Activated CD8-positive, alpha-beta memory T cell treated with anti-CD3 and anti-CD28 coated beads for 4 hours (primary cell): ENCODE measurements at places on chromosomes 4 and X.

DNA sequence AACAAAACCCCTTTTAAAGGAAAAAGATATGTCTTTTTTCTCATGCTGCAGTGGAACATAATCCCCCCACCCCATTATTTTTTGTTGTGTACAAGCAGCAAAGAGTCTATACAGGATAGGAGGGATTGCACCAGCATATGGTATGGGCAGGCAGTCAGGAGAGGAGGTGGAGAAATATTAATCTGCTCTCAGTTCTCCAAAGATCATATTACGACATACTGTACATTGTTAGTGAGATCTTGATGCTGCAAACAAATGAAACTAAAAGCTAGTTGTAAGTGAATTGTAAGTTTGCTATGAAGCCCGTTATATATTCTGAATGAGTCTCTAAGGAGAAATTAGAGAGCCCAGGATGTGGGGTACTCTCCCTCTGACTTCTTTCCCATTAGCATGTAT, 75.3 kb downstream of the RAPGEF2 start:
- no peak for DNase-seq

GRCh38 chr4:108355186-108355901, 186.6 kb upstream of the LEF1 start:
- no peak for DNase-seq

- no peak for DNase-seq
Measured at GRCh38 chr4:177239477-177239876, 70.2 kb upstream of the NEIL3 start.

DNA sequence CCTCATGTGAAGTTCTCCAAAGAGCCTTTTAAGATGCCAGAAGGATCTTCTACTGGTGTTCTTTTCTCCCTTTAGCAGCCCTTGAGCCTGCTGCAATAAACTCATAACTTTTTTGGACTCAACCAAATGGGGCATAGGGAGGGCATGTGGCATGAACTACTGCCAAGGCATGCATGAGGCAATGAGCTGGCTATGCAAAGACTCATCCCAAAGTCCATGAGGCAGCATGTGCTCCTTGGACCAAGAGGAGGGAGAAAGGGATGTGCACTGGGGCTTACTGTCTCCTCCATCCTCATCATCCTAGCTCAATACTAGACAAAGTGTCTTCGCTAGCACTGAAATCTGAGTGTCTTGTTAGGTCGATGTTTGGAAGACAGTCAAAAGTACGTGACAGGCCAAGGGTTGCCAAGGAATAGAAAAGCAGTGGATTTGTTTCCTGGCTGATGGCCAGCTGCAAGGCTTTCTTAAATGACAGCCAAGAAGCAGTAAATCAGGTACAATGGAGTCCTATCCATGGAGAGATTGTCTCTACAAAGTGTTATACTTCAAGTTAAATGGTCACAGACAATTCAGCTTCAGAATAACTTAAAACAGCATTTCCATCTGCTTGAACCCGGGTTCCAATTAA, 44.5 kb upstream of the ATXN3L start:
- no peak for DNase-seq

DNA sequence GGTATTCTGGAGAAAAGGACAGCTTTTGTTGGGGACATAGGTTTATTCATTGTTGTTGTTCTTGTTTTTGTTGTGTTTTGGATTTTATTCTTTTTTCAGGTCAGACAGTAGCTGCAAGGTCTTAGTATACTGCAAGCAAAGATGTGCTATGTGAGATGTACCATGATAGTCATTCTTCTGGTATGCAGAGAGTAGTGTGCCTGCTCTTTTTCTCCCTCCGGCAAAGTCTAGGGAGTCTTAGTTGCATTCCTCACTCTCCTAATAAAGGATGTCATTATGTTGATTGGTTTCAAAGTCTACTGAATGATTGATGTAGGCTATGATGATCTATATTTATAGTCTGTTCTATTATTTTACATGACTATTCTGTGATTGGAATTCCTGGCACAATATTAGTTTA, 119.9 kb upstream of the POF1B start:
- DNase-seq, result no peak

GRCh38 chr4:73606465-73606974, 13.7 kb downstream of the RASSF6 start:
- no peak for DNase-seq

- DNase-seq, result no peak
Measured at GRCh38 chr4:7266525-7267292, 74.4 kb downstream of the SORCS2 start.

DNA sequence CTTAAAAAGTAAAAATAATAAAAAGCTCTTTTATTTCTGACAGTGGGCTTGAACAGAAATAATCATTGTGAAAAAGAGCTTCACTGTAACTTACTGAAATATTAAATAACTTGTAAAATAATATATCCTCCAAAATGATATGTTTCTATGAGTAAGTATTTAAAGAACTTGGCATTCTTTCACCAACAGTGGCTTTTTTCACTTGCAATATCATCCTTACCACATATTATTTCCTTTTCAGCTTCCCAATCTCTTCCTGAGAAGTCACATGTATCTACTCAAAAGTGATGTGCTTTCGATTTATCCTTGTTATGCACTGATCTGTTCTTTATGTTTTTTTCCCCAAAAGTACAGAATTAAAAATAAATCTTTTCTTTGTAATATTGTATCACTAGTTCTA, 2.2 kb upstream of the PCDH18 start:
- no peak for DNase-seq

GRCh38 chr4:101033986-101034385, 313.3 kb downstream of the PPP3CA start:
- no peak for DNase-seq

DNA sequence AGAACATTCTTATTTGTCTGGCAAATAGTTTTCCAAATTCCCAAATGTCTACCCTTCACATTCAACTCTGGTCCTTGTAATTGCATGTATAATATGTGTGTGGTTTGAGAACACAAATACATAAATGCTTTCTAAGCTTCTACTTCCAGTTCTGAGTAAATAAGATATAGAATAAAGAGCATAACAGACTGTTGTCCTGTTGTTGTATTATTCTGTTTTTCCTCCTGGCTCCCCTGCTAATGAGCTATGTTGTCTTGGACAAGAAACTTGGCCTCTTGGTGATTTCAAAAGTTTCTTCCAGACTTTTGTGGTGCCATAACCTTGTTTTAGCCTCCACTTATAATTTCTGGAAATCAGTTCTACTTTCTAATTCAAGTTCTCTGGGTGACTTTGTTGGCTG, 75.3 kb upstream of the USP38 start:
- DNase-seq, result no peak

DNA sequence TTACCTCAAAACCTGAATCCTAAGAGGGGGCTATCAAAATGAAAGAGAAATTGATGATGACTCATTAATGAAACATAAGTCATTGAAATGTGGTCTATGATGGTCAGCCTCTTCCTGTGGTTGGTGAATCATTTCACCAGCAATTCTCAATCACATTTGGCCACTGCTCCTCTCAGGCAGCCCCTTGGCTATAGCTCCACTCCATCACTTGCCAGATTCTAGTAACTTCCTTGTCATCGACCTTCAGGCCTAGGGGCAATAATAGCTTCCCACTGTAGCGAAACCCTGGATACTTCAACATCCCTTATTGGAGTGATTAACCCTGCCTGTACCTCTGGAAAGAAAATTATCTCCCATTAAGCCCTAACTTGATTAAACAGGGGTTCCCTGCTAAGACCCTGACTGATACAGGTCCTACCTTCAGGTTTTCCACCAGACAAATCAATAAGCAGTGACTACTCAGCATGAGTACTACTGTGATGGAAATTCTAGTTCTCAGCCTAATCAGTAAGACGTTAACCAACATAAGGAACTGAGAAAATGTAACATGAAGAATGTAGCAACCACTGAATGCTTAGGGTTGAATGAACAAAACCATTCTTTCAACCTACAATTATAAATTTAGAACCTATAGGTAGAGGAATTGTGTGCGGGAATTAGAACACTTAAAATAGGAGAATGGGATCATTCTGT, 30.4 kb downstream of the ADH7 start:
- DNase-seq, result no peak

DNA sequence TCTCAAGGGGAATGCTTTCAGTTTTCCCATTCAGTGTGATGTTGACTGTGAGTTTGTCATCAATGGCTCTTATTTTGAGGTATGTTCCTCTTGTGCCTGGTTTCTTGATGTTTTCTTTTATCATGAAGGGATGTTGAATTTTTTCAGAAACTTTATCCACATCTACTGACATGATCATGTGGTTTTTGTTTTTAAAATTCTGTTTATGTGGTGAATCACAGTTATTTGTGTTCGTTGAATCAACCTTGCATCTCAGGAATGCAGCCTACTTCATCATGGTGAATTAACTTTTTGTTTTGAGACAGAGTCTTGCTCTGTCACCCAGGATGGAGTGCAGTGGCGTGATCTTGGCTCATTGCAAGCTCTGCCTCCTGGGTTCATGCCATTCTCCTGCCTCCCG, 263.1 kb upstream of the KLF3 start:
- no peak for DNase-seq

DNA sequence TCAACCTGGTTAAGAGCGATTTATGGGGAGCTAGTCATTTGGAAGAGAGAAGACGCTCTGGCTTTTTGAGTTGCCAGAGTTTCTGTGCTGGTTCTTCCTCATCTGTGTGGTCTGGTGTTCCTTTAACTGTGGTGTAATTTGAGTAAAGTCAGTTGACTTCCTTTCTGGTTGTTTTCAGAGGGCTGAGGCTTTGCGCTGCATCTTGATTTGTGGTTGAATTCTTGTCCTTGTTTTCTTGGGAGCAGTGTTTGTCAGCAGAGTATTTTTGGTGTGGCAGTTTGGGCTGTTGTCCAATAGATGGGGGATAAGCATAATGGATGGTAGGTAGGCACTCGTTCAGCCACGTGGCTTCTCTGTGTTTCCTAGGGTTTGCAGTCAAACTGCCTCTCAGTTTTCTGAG, 2143.2 kb upstream of the TENM3 start:
- DNase-seq, result no peak

- no peak for DNase-seq
Measured at GRCh38 chr4:2048831-2049230, 10.3 kb upstream of the NAT8L start.

DNA sequence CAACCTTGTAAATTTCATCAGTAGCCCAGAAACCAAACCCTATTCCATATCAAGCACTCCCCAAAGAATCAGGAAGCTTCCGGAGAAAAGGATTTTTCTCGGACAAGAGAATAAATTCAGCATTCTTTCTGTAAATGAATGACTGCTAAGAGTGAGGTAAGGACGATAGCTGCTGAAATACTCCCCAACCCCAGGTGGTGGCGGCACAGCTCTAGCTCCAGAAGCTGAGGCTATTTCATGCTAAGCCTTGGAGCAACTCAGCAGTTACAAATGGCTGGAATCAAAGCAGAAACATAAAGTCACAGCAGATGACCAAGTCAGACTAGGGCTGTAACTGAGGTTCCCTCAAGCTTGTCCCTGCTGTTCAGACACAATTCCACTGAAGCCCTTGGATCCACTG, 13.9 kb upstream of the PCDH19 start:
- no peak for DNase-seq

DNA sequence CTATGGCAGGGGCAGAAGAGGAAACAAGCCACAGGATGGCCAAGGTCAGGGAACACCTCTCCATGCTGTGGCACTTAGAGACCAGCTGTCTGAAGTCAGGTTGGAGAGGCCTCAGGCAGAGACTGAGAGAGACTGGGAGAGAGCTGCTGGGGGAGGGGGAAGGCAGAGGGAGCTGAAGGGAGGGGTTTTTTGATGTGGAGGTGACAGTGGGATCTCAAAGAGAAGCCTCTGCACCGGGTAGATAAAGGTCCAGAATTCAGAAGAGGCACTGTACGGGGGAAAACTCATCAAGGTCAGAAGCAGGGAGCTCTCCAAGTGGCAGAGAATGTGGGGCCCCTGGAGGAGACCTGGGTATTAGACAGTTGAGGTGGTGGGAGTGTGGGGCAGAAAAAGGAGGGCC, 41.6 kb upstream of the HMGB3 start:
- no peak for DNase-seq

- no peak for DNase-seq
Measured at GRCh38 chr4:41324861-41325260, 68.1 kb downstream of the UCHL1 start.

DNA sequence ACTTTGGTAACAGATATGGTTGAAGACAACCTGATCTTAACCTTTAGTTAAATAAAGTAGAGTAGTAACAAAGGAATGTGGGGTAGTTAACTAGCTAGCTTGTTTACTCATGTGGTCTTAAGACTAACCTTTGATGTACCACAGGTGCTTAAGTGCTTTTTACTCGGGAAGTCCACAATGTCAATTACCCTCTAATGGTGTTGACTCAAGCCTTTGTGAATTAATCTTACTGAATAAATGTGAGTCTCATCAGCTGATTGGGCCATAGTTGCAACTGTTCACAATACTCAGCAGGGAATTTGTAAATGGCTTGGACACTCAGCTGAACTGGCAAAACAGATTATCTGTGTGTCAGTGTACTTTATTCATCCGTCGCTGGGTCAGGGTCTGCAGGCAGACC, 119.0 kb upstream of the UGT8 start:
- DNase-seq, result no peak

DNA sequence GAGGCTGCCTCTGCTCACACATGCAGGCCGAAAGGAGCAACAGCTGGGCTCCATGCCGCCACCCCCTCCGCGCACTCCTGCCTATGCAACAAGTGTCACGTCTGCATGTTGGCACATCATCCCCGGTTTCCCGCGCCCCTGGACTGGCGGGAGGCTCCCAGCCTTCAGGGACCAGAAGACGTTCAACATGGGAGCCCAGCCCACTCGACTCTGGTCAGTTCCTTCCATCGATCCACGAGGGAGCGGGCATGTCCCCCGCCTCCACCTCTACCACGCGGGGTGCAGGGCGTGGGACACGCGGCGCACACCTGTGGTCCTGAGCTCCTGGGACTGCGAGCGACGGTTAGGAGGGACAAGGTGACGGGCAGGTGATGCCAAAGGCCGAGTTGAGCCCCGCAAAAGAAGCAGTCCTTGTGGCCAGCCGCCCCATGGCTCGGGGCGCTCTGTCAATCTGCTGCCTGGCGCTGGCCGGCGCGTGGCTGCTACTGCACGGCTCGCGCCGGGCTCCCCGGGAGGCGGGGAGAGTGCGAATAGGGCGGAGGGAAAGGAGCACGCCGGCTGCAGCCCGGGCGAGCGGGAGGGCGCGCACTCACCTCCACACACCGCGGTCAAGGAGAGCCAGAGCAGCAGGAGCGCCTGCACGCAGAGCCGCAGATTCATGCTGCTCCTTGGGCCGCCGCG, 645 bp downstream of the APLN start:
- DNase-seq, result no peak

DNA sequence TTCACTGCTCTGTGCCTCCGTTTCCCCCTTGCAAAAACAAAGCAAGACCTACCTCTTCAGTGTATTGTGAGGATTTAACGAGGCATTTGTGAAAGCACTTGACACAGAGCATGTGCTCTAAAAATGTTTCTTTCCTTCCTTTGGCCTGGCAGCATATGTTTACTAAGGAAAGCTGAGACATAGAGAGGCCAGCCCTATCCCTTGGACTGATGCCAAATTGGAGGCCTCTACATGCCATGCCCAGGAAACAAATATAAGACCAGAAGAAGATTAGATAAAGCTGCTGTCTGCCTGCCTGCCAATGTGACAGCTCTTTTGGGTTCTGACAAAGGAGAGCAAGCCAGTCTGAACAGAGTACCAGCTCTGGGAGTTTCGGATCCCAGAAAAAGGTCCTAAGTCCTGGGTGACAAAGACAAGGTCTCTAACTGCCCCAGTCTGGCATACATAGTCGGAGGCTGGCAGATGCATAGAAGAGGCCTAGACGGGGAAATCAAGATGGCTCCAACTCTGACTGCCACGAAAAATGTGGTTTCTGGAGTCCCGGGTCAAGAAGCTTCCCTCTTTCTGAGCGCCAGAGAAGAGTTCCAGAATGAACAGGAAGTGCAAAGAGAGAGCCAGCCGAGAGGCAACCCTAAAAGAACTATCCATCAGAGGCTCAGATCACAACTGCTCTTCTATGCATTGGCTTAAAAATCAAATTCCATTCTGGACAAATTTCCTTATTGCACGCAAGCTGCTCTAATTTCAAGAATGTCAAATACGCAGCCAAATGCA, 25.8 kb downstream of the OTUD6A start:
- no peak for DNase-seq
